Calu3 (cell line): ENCODE measurements at places on chromosomes 16 and 17.

DNA sequence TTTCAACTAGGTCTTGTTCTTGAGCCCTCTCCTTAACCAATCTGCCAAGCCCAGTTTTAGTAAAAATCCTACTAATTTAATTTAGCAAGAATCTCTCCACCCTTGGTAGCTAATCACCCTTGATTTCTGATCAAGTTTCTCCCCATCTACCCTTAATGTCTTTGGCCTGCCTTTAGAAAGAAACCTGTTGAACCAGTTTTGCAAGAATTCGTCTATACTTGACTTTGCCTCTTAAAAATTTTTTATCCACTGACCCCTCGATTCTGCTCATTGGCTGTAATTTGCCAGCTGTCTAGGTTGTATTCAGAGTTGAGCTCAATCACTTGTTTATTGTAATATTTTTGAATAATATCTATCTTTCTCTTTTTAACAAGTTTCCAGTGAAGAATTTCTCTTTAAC, 1138.5 kb downstream of the CDH11 start:
- DNase-seq, result no peak

- no peak for DNase-seq
These were observed 484.2 kb upstream of the SOX9 start for GRCh38 chr17:71636644-71637043.

GRCh38 chr17:57399690-57400089, 143.4 kb downstream of the MSI2 start:
- no peak for DNase-seq

- no peak for DNase-seq
These were observed 704 bp downstream of the ASIC2 start for GRCh38 chr17:33292201-33292980.

DNA sequence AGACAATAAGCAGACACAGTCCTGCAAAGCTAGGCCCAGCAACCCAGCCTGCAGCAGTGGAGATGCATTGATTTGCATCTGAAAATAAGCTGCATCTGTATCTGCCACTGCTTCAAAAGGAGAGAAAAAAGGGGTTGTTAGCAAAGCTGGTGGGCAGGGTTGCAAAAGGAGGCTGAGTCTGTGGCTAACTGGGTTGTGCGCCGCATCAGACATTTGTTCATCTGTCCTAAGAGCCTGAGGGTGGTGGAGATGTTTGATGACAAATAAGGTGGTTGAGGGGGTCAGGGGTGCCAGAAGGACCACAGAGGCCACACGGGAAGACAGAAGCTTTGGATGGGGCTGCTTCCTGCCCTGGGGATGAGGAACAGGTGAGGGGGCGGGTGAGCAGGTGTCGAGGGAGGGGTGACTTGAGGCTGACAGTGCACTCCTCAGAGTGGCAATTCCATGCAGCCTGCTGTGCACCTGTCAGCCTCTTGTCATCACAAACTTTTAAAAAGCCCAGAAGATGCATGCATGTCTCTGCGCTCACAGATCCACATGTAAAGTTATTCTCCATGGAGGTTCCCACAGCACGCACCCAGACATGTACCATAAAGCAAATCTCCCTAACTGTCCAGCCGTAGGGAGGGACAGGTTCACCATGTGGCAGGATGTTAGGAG, 35.4 kb downstream of the WSB1 start:
- DNase-seq, result no peak

GRCh38 chr17:80476877-80477646, 655 bp upstream of the NPTX1 start:
- DNase-seq, result no peak

- no peak for DNase-seq
These were observed 46.6 kb downstream of the NUP93 start for GRCh38 chr16:56776562-56776961.

DNA sequence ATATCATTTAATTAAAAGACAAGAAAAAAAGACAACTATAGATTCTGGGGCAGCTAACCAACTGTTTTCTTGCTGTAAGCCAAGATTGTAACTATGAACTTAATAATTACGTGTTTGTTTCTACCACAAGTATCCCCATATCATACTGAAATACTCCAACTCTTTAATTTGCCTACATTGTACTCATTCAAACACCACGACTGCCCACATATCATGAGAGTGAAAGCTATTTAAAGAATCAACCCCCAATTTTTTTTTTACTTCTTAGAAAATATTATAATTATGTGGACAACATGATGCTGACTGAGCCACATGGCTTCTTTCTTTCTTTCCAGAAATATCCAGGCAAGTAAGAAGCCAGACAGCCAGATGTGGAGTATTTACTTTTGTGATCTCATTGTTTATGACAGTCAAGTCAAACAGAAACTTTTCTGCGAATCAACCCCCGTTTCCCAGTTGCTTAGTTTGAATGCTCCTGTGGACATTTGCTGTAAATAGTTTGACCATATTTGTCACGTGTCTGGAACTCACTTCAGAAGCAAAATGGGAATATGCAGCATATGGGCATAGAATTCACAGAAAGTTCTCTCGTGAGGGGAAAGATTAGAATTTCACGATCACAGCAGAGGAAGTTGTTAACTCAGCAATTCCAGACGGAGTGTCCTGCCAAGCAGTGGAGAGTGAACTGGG, 126.8 kb upstream of the PSMD7 start:
- DNase-seq, result no peak

DNA sequence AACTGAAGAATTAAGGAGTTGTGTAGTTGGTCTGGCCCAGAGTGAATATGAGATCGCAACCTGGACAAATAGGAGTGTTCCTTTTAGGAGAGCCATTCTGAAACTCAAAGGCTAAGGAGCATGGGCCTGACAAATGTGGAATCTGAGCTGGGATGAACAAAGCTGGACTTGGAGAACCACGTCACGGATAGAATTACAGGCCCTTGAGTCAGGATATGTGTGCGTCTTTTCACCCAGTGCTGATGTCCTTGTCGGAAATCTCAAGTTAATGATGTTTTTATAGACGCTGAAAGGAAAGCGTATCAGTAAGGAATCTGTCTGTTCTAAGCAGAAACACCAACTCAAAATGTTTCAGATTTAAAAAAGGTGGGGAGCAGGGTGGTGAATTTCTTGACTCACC, 173.8 kb upstream of the ZKSCAN2 start:
- no peak for DNase-seq

- DNase-seq, result no peak
These were observed 11.0 kb downstream of the PHB1 start for GRCh38 chr17:49403514-49404289.

DNA sequence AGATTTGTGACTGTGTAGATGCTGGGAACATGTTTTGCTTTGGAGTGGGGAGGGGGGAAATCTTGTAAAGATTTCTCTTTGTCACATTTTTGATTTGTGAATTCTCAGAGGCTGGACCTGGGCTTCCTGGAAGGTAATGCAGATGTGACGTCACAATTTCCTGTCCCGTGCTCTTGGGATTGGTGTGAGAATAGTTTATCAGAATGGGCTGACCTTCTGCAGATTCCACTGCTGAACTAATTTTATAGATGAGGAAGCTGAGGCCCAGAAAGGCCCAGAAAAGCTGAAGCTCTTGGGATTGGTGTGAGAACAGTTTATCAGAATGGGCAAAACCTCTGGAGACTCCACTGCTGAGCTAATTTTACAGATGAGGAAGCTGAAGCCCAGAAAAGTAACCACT, 34.0 kb downstream of the HS3ST3B1 start:
- no peak for DNase-seq

DNA sequence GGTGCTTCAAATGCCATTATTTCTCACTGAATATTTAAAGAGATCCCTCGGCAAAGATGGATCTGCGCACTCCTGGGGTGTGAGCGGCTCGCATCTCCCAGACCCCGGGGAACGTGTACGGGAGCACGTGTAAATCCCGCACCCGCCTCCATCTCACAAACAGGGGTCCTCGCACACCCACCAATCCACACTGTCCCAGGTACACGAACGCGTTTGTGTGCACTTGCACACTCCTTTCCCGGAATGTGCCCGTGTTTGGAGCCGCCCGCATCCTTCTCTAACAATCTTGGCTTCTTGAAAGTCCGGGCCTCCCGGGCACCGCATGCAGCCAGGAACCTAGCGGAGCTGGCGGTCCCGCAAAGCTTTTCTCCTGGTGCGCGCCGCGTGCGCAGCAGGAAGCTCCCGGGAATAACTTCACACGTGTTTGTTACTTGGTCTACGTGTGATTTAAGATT, 2.5 kb upstream of the SALL1 start:
- DNase-seq, result no peak

DNA sequence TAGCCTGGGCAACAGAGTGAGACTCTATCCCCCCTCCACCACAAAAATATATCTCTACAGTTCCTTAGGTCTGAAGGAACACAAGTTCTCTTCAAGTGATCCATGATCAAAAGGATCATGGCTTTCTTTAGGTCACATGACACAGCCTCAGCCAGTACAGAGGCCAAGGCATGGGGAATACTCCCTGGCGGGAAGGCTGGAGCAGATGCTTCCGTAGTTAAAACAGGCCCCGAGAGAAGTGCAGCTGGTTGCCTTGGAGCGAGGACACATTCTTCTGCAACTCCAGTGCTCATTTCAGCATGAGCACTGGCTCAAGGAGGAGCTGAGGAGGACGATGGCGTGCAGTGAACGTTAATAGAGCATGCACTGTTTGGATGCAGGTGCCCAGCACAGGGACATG, 13.5 kb downstream of the CDIP1 start:
- DNase-seq, result no peak

- DNase-seq, result no peak
These were observed 44.6 kb upstream of the MAF start for GRCh38 chr16:79644971-79645667.

GRCh38 chr16:14179116-14179515, 108.0 kb downstream of the MRTFB start:
- DNase-seq, result no peak

- no peak for DNase-seq
These were observed 204.2 kb downstream of the PRKCA start for GRCh38 chr17:66506641-66507040.

DNA sequence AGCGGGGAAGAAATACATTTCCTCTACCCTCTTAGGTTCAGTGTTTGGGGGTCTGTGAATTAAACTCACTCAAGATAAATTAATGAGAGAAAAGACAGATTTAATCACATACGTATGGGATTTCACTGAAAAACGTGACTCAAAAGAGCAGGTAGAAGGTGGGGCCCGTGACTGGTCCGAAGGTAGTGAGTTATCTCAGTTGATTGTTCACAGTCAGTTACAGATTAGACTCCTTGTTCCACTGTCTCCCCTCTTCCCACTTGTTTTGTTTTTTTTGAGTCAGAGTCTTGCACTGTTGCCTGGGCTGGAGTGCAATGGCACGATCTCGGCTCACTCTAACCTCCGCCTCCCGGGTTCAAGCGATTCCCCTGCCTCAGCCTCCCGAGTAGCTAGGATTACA, 301.2 kb downstream of the SEC14L1 start:
- no peak for DNase-seq

DNA sequence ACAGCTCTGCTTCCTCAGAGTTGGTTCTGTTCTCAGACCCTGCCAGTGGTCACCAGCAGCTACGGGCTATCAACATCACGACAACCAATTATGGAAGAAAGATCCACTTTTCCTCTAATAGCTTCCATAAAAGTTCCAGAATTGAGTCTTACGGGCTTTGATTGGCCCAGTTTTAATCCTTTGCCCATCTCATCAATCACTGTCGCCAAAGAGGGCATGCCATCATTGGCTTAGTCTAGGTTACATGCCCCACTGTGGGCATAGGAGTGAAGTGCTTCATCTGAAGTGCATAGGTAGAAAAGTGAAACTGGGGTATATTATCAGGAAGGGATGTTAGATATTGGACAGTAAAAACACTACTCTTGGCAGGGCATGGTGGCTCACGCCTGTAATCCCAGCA, 76.6 kb upstream of the DHX40 start:
- no peak for DNase-seq

- DNase-seq, result no peak
These were observed 47.8 kb upstream of the AMZ2 start for GRCh38 chr17:68199837-68200688.

- DNase-seq, result no peak
These were observed 87.8 kb downstream of the SHISA6 start for GRCh38 chr17:11328770-11329169.

- DNase-seq, result no peak
These were observed 14.1 kb downstream of the FAM222B start for GRCh38 chr17:28828294-28829040.

DNA sequence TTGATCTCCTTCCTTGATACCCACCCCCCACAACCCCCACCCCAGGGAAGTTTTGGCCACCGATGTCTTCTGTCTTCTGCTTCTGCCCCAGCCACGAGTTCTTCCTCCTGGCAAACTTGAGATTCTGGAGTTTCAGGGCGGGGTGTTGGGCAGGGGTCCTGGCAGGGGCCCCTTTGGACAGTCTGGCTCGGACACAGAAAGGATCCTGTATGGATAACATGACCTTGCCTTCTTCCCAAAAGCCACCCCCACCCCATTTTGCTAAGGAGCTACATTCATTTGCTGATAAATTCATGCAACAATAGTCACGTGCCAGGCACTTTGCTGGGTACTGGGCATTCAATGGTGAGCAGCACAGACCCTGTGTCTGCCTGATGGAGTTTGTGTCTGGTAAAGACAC, 5.9 kb upstream of the COL1A1 start:
- no peak for DNase-seq

- no peak for DNase-seq
These were observed 3.7 kb upstream of the CACNA1G start for GRCh38 chr17:50556803-50557202.

GRCh38 chr16:79580453-79581191, 19.9 kb downstream of the MAF start:
- DNase-seq, result no peak

GRCh38 chr17:64788286-64789060, 126.4 kb upstream of the SMURF2 start:
- DNase-seq, result no peak

GRCh38 chr17:56130026-56130425, 23.2 kb upstream of the ANKFN1 start:
- DNase-seq, result no peak

GRCh38 chr17:81000334-81000630, 8.6 kb downstream of the CHMP6 start:
- DNase-seq, result no peak

- no peak for DNase-seq
These were observed 22.3 kb downstream of the PTRH2 start for GRCh38 chr17:59684967-59685366.

DNA sequence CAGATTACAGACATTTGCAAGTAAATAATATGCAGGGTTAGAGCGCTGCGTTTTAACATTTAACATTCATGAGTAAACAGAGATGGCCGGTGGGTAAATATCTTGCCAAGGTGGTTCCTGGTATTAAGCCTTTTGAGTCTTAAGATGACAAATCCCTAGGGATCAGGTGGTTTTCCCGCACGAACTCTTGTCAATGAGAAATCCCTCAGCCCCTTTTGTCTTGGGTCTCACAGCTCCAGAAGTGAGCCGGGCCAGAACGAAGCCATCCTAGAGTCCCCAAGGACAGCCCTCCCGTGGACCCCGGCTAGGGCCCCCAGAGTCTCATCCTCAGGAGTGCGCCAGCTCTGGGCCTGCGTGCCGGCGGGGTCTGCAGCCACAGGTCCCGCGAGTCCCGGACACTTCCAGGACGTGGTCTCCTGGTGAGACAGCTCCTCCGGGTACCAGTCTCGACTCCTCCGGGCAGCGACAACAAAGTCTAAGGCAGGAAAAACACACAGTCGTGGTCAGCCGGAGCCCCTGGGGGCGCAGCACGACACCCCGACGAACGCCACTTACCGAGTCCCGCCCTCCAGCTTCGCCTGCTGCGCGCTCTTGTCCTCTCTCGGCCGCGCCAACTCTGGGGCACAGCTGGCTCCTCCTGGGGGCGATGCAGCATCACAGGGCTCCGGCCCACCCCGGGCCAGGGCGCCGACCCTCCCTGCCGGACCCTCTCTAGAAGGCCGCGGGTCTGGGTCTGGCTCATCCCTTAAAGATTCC, 13.3 kb downstream of the MIS12 start:
- DNase-seq, result no peak

GRCh38 chr17:32264823-32265191, 825 bp upstream of the RHBDL3 start:
- no peak for DNase-seq
